ENCODE measurements at places on chromosomes 5 and 9.

- no peak for DNase-seq
Measured at GRCh38 chr5:107577394-107577950, 93.3 kb downstream of the EFNA5 start.

- DNase-seq: no peak
Measured at GRCh38 chr9:9612755-9613154, 1000.0 kb downstream of the PTPRD start.

DNA sequence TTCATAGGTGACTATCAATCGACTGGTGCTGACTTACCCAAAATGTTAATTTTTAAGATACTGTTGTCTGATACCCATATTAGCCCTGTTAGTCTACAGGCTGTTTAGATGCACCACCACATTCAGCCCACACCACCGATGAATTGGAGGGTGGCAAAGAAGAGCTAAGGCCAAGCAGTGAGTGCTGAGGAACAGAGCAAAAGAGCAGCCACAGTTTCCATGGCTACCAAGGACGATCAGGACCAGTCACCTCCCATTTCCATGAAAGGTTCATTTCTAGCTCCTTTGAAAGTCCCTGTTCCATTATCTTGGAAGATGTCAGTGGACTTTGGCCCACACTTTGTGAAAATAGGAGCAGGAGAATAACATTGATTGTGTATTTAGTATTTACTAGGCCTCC lies 362.9 kb downstream of the TRIM32 start:
- no peak for DNase-seq

- DNase-seq: no peak
Measured at GRCh38 chr5:14440582-14441431, 140.8 kb upstream of the OTULINL start.

DNA sequence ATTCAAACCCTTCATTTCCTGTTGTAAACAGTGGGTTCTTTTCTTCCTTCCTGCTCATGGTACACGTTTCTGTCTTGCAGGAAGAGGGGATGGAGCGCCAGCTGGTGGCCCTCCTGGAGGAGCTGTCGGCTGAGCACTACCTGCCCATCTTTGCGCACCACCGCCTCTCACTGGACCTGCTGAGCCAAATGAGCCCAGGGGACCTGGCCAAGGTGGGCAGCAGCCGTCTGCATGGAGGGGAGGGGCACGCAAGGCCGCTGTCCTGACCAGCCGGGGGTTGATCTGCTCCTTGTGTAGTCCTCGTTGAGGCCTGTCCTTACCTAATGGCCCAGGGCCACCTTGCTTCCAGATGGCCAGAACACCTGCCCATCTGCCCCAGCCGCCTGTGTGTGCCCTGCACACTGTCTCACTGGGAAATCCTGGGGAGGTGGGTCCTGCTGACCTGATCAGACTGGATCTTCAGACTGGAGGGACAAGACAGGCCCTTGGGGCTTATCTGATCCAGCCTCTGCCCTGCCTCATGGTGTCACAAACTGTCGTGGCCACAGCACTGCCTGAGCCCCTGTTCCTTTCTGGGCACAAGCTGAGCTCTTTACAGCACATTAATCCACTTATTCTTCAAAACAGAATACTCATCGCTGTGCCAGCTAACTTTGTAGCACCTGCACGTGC lies 44.7 kb downstream of the LRSAM1 start:
- no peak for DNase-seq

DNA sequence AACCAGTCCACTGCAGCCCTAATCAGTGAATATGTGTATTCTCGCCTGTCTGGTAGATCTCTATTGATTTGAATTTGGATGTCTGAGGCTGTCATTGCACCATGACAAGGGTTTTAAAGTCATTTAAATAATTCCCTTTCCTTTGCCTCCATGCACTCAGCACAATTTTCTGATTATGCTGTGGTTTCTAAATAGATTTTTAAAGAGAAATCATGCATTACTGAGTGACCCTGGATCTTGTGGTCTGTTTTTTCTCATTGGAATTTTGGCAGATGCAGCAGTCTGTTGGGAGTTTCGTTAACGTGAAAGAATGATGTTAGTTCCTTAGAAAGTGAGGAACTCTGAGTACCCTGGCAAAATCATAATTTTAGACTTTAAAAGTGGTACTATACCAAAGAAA lies 396.0 kb downstream of the LRRC70 start:
- DNase-seq: no peak

Measured in inflammatory macrophage (primary cell).